Activated CD4-positive, alpha-beta memory T cell treated with anti-CD3 and anti-CD28 coated beads for 36 hours (primary cell): ENCODE measurements at places on chromosomes 4 and X. TPM values are rescaled to one million over a fixed set of nuclear protein-coding genes. Genes with fewer than 3 reads are reported as not detected.

DNA sequence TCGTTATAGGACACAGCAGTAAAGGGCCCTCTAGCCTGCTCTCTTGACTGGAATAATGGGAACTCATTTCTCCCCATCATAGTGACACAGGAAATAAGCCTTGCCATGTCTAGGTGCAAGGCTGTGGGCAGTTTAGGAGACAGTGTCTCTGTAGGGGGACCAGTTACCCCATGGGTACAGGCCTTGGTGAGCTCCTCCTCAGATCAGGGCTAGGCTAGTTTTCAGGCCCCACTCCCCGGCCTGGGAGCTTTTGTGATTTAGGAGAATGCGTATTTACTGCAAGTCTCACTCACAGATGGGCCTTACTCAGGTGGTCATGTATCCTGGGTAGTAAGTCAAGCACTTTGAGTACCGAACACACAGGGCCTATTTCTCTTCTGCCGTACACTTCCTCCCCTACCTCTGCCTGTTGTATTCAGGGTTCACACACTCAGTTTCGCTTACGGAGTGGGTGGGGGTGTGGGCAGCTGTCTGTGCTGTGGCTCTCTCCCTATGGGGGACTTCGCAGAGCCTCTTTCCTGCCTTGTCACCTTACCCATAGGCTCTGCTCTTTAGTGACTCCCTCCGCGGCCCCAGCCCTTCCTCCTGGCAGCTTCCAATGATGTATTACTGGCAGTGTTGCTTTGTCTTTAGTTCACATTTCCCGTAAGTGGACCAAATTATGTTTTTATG is 34.2 kb downstream of the FAM193A start:
- H3K36me3 ChIP-seq, result peaks cover 5% of the 10 kb centered on the region
- DNase-seq, result peak; percentile 79
- H3K4me1 ChIP-seq, result peaks cover 53% of the 10 kb centered on the region
- H3K4me3 ChIP-seq, result no peak overlapping the region
- H3K27me3 ChIP-seq, result no peaks in the 10 kb centered on the region

GRCh38 chr4:43853565-43854264 is 594.9 kb downstream of the KCTD8 start:
- no peaks in the 10 kb centered on the region for H3K36me3 ChIP-seq
- H3K27ac ChIP-seq, result no peak overlapping the region
- no peak overlapping the region for H3K4me3 ChIP-seq
- no peaks in the 10 kb centered on the region for H3K27me3 ChIP-seq

The HSFX2 gene
- total RNA-seq, result 0.29 TPM

- peak overlapping the region; percentile 83 for H3K27ac ChIP-seq
- H3K36me3 ChIP-seq, result no peaks in the 10 kb centered on the region
- no peaks in the 10 kb centered on the region for H3K27me3 ChIP-seq
- H3K4me1 ChIP-seq, result peaks cover 44% of the 10 kb centered on the region
These were observed 605.1 kb downstream of the BCOR start for GRCh38 chrX:39492497-39493162.

DNA sequence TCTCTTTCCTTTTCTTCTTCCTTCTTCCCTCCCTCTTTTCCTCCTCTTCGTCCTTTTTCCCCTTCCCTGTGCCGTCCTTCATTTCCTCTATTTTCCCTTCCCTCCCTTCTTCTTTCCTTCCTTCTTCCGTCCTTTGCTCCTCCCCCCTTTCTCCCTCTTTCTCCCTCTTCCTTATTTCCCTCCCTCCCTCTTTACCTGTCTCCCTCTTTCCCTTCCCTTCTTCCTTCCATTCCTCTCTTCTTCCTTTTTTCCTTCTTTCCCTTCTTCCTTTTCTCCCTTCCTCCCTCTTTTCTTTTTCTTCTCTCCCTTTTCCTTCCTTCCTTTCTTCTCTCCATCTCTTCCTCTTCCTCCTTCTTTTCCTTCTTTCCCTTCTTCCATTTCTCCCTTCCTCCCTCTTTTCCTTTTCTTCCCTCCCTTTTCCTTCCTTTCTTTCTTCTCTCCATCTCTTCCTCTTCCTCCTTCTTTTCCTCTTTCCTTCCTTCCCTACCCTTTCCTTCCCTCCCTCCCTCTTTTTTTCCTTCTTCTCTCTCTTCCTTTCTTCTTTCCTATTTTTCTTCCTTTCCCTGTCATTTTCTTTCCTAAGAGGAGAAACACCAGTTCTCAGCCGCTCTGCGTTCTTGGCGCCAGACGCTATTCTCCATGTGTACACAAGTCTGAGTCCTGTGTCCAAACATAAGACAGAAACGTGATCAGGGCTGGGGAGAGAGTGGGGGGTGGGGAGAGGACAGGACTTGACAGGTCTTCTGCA is 597.1 kb downstream of the MID1IP1 start:
- H3K27ac ChIP-seq, result no peak overlapping the region
- no peak overlapping the region for H3K4me3 ChIP-seq
- no peak for DNase-seq
- H3K4me1 ChIP-seq, result peaks cover 15% of the 10 kb centered on the region
